Stimulated activated CD8-positive, alpha-beta memory T cell treated with anti-CD3 and anti-CD28 coated beads, Interleukin-15, amount 100 ng/mL, for 24 hours (primary cell): ENCODE measurements at places on chromosomes 7 and 10.
A peak's percentile ranks its signal among the peaks of the same experiment; 100 is the strongest.

- no peak for DNase-seq
Observed at GRCh38 chr10:112650588-112651030, 203.6 kb downstream of the VTI1A start.

DNA sequence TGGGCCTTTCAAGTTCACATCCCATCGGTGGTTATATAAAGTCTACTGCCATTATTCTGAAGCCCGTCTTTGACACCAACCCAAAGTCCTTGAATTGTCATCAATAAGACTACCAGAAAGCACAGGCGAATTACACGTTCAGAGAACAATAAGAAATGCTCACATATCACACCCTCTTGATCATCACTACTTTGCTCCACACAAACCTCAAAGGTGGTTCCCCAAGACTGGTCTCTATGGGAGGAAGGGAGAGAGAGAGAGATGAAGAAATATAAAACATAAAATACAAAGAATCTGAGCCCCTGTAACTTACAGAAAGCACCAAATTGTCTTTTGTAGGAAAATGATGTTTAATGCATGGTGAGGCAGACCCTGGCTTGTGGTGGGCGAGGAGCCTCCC, 4.4 kb downstream of the HIPK2 start:
- DNase-seq = no peak

DNA sequence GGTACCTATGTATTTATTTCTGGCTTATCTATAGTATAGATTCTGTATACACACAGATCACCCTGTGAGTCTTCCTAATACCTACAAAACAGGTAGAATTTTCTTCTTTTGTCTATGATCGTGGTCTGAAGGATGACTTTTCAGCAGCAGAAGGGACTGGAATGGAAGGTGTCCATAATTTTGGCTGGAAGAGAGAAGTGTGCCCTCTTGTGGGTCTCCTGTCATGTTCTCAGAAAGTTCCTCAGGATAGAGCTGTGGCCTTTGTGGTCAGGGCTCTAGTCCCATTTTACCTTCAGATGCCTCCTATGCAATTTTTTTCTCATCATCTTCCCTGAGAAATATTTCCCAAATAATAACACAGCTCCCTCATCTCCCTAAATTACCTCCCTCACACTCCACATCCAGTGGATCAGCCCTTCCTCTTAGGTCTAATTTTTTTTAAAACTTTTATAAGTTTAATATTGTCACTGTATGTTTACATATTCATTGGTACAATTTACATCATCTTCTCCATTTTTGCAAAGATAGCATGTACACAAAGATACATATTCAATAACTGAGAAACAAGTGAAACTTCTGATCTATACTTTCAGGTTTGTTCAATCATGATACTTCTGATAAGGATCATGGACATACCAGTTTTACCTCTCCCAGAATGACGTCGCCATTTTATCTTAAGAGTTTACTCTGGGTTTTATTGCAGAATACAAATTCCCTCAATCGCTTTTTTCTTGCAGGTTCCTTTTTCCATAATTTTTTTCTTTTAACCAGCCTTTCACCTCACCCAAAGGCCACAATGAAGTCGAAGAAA, 112.7 kb downstream of the REEP3 start:
- DNase-seq = no peak

DNA sequence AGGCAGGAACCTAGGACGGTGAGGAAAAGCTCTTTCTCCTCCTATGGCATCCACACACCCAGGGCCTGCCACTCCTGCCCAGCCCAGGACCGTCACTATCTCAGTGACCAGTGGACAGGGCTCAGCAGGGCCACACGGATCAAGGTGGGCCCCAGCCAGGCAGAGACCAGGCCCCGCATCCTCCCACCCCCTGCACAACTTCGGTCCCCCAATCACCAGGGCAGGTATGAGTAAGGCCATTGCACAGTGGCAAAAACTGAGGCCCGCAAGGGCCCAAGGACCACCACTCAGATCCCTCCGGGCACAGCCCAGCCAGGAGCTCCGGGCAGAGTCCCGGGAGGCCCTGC, 30.3 kb downstream of the OAT start:
- DNase-seq = no peak

DNA sequence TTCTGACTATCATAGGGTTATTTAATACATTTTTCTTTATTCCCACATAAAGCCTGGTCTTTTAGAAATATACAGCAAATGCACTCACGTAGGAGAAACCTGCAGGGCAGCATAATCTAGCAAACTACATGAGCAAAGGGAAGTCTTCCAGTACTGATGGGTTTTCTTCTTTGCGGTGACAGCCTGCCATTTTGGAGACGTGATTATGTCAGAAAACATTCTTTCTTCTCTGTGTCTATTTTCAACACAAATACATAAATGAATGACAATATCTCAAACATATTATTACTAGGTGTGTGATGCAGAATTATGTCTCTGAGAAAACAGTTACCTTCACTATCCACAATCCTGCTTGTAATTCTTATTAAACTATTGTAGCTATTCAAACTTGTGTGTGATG, 425.0 kb downstream of the GPAM start:
- DNase-seq = no peak

- no peak for DNase-seq
Observed at GRCh38 chr10:3179174-3179573, 6.6 kb upstream of the PITRM1 start.

GRCh38 chr7:20514364-20514763, 101.1 kb upstream of the ABCB5 start:
- DNase-seq = no peak

GRCh38 chr7:155069992-155070751, at the start of gene HTR5A:
HTR5A (plus strand) TSS chr7:155070324; CDS start chr7:155070900, 576 bp downstream.
- DNase-seq = peak; percentile 50

- no peak for DNase-seq
Observed at GRCh38 chr10:106741006-106741530, 423.4 kb downstream of the SORCS1 start.

GRCh38 chr7:25029075-25029474, 49.1 kb upstream of the OSBPL3 start:
- DNase-seq = no peak

GRCh38 chr10:104642658-104643302, 1.7 kb downstream of the SORCS3 start:
- DNase-seq = no peak

- no peak for DNase-seq
Observed at GRCh38 chr7:30502470-30503251, 2.0 kb downstream of the GGCT start.

DNA sequence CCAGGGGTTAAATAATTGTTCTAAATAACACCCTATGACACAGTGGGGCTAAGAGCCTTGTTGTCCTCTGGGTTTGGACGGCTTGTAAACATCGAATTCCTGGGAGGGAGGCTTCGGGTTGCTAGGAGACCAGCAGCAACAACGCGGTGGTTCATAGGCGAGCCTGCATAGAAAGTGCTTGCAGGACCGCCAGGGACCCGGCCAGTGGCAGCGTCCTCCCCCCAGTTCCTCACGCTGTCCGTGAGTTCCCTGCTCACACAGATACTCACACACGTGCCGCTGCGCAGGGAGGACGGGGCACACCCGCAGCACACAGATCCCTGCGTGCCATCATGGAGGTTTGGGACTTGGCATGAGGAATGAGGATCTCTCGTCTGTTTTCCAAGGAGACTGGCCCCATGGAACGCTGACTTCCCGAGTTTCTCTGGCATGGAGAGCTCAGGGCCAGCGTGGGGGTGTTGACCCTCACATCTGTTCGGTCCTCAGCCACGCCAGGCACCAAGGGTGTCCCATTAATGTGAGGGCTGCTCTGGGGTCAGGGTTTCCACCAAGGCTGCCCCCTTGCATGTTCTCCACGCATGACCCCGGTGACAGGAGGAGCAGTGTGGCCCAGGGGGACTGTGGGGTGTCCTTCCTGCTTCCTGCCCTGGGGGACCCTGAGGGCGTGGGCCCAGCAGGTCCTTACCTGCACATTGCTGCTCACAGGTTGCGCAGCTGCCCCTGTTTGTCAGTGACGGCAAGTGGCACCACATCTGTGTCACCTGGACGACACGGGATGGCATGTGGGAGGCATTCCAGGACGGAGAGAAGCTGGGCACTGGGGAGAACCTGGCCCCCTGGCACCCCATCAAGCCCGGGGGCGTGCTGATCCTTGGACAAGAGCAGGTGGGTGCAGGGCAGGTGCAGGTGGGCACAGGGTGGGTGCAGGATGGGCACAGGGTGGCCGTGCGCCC, 9.7 kb downstream of the NPTX2 start:
- DNase-seq = no peak

DNA sequence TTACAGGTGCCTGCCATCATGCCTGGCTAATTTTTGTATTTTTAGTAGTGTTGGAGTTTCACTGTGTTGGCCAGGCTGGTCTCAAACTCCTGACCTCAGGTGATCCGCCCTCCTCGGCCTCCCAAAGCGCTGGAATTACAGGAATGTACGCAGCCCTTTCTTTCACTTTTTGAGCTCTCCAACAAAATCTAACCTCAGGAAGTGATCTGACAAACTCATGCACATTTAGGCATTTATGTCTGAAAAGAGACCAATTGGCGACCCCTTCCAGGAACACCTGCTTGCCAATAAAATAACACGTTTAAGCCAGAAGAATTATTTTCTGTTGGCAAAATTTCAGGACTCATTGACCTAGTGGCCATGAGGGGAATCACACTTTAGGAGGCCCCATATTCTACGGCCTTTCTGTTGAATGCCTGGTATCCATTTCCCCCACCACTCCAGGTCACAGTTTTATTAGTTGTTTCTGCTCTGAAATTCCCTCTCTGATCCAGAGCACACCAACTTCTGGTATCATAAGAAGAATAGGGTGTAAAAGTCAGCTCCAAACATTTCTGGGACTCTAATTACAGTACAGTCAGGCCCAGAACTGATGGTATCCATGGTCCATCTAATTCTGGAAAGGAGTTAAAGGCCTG, 65.8 kb upstream of the FRMD4A start:
- DNase-seq = no peak

- no peak for DNase-seq
Observed at GRCh38 chr10:27673065-27673464, 72.6 kb downstream of the MKX start.

DNA sequence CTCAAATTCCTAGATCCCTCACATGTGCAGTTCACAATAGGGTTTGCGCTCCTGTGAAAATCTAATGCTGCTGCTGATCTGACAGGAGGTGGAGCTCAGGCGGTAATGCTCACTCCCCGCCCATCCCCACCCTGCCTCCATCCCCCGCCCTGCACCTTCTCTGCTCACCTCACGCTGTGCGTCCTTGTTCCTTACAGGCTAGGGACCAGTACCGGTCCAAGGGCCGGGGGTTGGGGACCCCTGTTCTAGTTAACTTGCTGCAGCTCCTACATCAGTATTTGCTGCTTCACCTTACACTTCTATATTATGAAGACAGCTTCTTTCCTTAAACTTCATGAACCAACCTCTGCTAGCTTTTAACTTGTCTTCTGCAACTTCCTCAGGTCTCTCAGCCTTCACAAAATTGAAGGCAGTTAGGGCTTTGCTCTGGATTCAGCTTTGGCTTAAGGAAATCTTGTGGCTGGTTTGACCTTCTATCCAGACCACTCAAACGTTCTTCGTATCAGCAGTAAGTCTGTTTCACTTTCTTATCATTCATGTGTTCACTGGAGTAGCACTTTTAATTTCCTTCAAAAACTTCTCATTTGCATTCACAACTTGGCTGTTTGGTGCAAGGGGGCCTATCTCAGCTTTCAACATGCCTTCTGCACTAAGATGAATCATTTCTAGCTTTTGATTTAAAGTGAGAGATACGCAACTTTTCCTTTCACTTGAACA, 1.7 kb upstream of the TNKS2 start:
- peak; percentile 15 for DNase-seq

DNA sequence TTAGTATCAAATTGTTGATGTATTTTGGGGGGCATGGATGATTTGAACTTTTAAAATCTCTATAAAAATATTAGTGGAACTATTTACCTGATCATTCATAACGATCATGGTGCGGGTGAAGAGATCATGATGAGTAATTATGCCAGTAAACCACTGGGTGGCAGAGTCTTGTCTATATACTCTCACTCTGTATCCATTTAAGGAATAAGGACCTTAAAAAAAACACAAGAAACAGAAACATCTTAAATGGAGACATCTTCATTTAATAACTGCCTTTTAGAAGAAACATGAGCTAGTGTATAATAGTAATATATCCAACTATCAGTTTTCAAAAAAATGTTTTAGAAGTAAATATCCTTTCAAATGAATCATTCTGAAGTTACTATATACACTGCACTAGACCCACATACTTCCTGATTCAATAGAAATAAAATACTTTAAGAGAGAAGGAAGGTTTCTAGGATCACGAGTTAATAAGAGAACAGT, 84.0 kb downstream of the NRBF2 start:
- no peak for DNase-seq

- DNase-seq = no peak
Observed at GRCh38 chr7:149872419-149873073, 1.2 kb upstream of the ATP6V0E2 start.
